CD4-positive, alpha-beta T cell treated with Interleukin-6 for 4 hours (primary cell): ENCODE measurements at places on chromosomes 2 and 18.

GRCh38 chr2:112483831-112484230 lies 1.9 kb downstream of the TTL start:
- DNase-seq = no peak

GRCh38 chr2:17271416-17271815 lies 246.8 kb downstream of the RAD51AP2 start:
- no peak for DNase-seq

DNA sequence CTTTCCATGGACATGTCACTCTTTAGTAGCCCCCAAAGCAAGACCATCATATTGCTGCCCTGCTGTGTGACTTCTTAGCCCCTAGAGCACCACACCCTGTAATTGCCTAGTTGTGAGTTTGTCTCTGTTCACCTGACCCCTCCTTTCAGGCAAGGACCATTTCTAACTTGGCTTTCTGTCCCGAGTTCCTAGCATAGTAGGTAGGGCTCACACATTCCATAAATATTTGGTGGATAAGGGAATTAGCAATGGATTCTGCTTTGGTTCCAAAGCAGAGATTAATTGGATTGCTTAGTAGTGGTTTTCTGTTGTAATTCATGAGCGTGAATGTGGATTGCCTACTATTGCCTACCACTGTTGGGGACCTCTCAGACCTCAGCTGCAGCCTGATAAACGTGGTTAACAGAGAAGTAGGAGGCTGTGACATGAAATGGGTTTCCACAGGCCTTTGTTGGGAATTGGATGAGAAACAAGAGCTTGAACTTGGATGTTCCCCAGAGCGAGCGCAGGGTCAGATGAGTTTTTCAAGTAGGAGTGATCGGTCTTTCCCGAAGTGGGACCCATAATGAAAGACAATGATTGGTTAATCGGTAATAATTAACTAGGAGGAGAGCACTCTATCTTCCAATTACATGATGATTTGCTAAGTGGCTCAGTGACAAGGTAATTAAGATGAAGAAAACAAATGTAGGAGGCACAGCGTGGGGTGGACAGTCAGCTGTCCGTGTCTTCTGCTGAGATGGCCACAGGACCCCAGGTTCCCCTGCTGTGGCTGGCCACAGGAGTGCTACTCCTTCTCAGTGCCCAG lies 13.4 kb upstream of the UGT1A1 start:
- DNase-seq = no peak

DNA sequence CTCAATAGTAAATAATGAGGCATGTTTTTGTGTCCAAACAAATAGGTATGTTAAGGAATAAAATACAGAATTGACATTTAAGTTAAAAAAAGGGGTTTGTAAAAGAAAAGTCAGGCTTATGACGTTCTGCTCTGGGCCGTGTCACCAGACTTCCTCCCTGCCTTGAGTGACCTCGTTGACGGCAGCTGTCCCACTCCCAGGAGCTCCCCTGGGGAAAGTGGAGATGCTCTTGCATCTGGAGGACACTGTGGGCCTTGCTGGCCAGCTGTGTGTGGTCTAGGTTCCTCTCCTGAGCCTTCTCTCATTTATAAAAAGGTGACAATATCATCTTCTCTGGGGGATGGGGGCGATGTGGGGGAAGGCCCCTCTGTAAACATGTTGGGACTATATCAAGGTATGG lies 196.2 kb downstream of the CLIP4 start:
- no peak for DNase-seq

- DNase-seq = no peak
Observed at GRCh38 chr2:240597054-240597418, 10.5 kb downstream of the CAPN10 start.

- DNase-seq = no peak
Observed at GRCh38 chr2:148565272-148565894, 79.2 kb upstream of the EPC2 start.

DNA sequence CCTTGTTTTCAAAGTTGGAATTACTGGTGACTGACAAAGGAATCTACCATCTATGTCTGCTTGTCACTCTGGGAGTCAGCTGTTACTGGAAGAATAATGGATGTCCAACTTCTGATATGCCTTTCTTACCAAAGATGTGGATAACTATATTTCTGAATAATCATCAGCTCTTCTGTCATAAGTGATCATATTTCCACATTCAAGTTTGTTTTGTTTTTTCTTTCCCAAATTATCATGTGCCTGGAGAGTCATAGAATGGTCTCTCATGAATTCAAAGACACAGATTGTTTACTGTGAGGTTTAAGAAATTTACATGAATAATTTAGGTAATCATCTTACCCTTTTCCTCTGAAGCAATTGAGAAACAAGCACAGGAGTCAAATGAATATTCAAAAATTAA lies 986.7 kb upstream of the CDH2 start:
- no peak for DNase-seq

GRCh38 chr2:169362118-169362893 lies at the start of gene LRP2:
Gene LRP2, minus strand, starts transcription at chr2:169362534. Its CDS starts 135 bp downstream, at chr2:169362399.
- peak; percentile 16 for DNase-seq

- DNase-seq = peak; percentile 7
Observed at GRCh38 chr2:121356058-121356640, 71.1 kb upstream of the TFCP2L1 start.

DNA sequence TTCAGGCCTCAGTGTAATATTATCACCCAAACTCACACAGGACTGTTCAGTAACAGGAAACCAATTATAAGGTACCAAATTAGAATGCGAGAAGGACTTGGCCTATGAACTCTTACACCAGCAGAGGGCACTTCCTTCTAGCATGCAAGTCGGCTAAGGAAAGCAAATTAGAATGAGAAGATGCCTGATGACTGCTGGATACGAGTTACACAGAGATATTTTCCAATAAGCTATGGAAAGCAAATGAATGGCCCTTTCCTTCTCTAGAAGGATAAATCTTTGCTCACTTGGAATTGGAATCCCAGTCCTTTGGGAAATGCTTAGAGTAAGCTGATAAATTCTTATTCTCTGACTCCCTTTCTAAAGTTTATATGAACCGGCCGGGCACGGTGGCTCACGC lies 109.8 kb downstream of the AP1S3 start:
- peak; percentile 21 for DNase-seq
